ENCODE measurements at places on chromosomes 7 and 10. TPM values are rescaled to one million over a fixed set of nuclear protein-coding genes. Genes with fewer than 3 reads are reported as not detected.

DNA sequence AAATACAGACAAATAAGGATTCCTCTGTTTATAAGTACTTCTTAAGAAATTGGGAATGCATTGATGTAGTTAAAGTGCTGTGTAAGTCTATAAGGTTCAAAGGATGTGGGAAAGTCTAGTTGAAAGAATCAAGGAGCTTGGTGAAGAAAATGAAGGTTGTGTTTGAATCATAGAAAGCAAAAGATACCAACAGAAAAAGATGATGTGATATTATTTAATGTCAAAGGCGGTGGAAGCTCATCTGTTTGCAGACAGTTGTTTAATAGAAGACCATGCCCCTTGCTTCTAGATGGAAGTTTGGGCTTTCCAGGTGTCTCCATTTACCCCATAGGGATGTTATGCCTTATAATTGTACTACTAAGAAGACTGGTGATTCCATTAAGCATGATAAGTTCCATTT is 150.3 kb downstream of the CCSER2 start:
- H3K36me3 ChIP-seq, result no peaks in the 10 kb centered on the region
- H3K4me3 ChIP-seq, result no peak overlapping the region
- H3K4me1 ChIP-seq, result no peaks in the 10 kb centered on the region
- DNase-seq, result no peak

DNA sequence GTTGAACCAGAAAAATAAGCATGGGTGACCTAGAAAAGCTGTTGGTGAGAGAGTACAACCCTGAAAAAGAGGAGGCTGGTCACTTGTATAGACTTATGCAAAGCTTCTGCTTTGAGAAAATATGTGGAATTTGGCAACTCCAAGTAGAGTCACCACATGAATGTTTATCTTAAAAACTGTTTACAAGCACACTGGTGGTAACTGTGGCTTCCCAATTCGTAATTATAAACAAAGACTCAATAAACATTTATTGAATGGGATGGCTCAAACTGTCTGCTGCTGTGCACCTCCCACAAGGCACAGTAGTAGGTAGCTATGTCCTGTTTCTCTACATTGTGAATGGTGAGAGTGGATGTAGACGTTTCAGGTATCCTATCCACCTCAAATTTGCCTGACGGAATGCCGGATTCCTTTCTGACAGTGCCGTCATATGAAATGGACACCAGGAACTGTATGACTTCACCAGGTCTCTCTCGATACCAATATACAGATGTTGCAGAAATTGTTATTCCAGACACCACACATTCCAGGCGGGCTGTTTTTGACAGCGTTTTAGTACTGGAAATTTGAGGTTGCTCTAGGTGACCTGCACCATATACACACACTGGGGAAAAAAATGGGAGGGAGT is 43.4 kb upstream of the TARP start:
- no peak for DNase-seq
- no peaks in the 10 kb centered on the region for H3K27me3 ChIP-seq
- H3K36me3 ChIP-seq, result no peaks in the 10 kb centered on the region
- no peak overlapping the region for H3K27ac ChIP-seq
- H3K4me1 ChIP-seq, result no peaks in the 10 kb centered on the region
- H3K4me3 ChIP-seq, result no peak overlapping the region

DNA sequence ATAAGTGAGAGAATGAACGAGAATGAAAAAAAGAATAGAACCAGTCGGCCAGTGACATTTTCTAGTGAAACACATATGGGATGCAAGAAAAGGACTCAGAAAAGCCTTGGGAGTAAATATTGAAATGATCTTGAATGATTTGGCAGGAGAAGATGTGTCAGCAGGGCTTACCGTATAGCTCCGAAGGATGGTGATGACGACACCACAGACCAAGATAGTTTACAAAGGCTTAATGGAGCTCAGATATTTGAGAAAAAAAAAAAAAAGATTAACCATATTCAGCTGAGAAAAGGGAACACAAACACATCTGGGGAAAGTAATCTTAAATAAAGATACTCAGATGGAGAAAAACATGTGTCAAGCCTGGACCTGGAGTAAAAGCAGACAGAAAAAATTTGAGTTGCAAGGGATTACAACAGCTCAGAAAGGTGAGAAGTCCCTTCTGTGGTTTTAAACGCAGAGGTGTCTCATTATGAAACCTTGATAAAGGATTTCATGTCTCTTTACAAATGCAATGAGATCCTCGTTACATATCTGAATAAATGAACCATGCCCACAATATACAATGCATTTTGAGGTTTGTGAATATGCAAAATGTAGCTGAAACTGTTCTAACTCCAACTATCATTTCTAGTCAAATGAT is 36.0 kb downstream of the DNAJB9 start:
- H3K36me3 ChIP-seq, result no peaks in the 10 kb centered on the region
- no peak overlapping the region for H3K27ac ChIP-seq
- H3K4me3 ChIP-seq, result no peak overlapping the region
- H3K27me3 ChIP-seq, result no peaks in the 10 kb centered on the region
- H3K4me1 ChIP-seq, result no peaks in the 10 kb centered on the region

- H3K4me3 ChIP-seq, result no peak overlapping the region
- no peaks in the 10 kb centered on the region for H3K36me3 ChIP-seq
- peak; percentile 78 for DNase-seq
Observed at GRCh38 chr7:82740246-82740848, 296.8 kb upstream of the CACNA2D1 start.

Gene CLDN4
- not detected for total RNA-seq

Gene PHYH
- 22.2 TPM for total RNA-seq

Gene UPK3B
- not detected for total RNA-seq

GRCh38 chr7:128139406-128139805 is 101.7 kb upstream of the LEP start:
- H3K4me1 ChIP-seq, result peaks cover 3% of the 10 kb centered on the region
- H3K36me3 ChIP-seq, result no peaks in the 10 kb centered on the region
- H3K27ac ChIP-seq, result no peak overlapping the region
- no peak overlapping the region for H3K4me3 ChIP-seq
- peaks cover 77% of the 10 kb centered on the region for H3K27me3 ChIP-seq
- DNase-seq, result no peak

Gene C10orf105
- 0.39 TPM for total RNA-seq

DNA sequence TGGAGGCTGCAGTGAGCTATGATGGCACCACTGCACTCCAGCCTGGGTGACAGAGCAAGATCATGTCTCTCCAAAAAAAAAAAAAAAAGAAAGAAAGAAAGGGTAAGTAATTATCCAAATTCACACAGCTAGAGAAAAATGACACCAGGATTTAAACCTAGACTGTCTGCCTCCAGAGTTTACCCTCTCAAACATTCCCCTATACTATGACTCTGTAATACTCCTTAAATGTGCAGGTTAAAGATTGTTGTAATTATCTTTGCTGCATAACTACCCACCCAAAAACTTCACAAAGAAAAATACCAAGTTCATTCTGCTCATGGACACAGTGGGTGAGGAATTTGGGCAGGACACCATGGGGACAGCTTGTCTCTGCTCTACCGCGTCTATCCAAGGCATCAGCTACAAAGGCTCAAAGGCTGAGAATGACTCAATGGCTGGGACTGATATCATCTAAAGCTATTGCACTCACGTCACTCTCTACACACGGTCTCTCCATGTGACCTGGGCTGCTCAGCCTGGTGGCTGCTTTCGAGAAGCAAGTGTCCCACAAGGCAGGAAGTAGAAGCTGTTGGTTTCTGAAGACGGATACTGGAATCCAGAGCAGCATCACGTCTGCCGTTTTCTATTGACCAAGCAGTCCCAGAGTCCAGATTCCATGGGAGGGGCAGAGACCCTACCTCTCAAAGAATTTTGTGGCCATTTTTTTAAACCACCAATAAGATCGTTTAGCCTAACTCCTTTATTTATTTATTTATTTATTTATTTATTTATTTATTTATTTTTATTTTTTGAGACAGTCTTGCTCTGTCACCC is 185.7 kb upstream of the AUTS2 start:
- DNase-seq, result no peak
- no peak overlapping the region for H3K27ac ChIP-seq
- H3K36me3 ChIP-seq, result no peaks in the 10 kb centered on the region
- no peak overlapping the region for H3K4me3 ChIP-seq
- no peaks in the 10 kb centered on the region for H3K27me3 ChIP-seq
- no peaks in the 10 kb centered on the region for H3K4me1 ChIP-seq

GRCh38 chr10:90849956-90850749 is 7.7 kb downstream of the HTR7 start:
- DNase-seq, result no peak
- H3K36me3 ChIP-seq, result no peaks in the 10 kb centered on the region
- no peak overlapping the region for H3K27ac ChIP-seq
- peaks cover 8% of the 10 kb centered on the region for H3K27me3 ChIP-seq

DNA sequence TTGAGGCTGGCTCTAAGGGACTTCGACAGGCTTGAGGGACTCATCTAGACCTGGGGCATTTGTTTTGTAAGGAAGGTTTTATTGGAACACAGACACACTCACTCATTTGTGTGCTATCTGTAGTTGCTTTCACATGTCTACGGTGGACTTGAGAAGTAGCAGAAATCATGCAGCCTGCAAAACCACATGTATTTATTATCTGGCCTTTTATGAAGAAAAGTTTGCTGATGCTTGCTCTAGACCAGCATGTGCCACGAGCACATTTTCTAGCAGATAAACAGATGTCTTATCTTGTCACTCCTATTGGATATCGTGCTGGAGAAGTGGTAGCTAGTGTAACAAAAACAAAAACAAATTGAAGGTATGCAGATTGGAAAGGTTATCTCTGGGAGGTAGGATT is 9.8 kb downstream of the UPP1 start:
- H3K4me1 ChIP-seq, result no peaks in the 10 kb centered on the region
- no peaks in the 10 kb centered on the region for H3K36me3 ChIP-seq
- no peak for DNase-seq
- H3K27me3 ChIP-seq, result no peaks in the 10 kb centered on the region
- H3K4me3 ChIP-seq, result no peak overlapping the region

GRCh38 chr7:27064661-27065060 is 31.1 kb downstream of the HOXA1 start:
- no peaks in the 10 kb centered on the region for H3K36me3 ChIP-seq
- H3K4me1 ChIP-seq, result no peaks in the 10 kb centered on the region
- H3K27me3 ChIP-seq, result peaks cover 5% of the 10 kb centered on the region
- H3K4me3 ChIP-seq, result no peak overlapping the region
- no peak overlapping the region for H3K27ac ChIP-seq
- no peak for DNase-seq

- no peaks in the 10 kb centered on the region for H3K36me3 ChIP-seq
- peak overlapping the region; percentile 84 for H3K27ac ChIP-seq
- H3K4me3 ChIP-seq, result no peak overlapping the region
- peaks cover 22% of the 10 kb centered on the region for H3K4me1 ChIP-seq
- no peaks in the 10 kb centered on the region for H3K27me3 ChIP-seq
- DNase-seq, result no peak
Observed at GRCh38 chr7:80334908-80335307, 177.0 kb downstream of the GNAT3 start.

Gene SLC18A2
- 1.6 TPM for total RNA-seq

Gene TMEM176B
- 0.54 TPM for total RNA-seq

GRCh38 chr7:112156412-112156811 is 49.8 kb downstream of the DOCK4 start:
- peaks cover 17% of the 10 kb centered on the region for H3K4me1 ChIP-seq
- H3K4me3 ChIP-seq, result no peak overlapping the region
- no peaks in the 10 kb centered on the region for H3K36me3 ChIP-seq
- no peaks in the 10 kb centered on the region for H3K27me3 ChIP-seq

Gene PSD
- 0.09 TPM for total RNA-seq

DNA sequence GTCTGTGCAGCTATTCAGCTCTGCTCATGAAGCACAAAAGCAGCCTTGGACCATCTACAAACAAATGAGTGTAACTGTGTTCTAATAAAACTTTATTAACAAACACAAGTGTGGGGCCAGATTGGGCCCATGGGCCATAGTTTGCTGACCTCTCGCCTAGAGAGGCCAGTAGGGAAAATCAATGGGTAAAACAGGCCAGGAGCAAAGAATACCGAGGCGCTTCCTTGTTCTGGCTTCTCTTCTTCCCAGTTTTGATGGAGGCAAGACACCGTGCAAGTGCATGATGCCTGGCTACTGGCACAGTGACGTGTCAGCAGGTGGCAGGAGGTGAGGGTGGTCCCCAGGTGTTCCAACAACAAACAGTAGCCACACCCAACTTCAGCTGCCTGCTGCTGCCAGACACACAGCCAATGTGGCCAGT is 94.3 kb upstream of the SDK1 start:
- H3K4me3 ChIP-seq, result no peak overlapping the region
- no peaks in the 10 kb centered on the region for H3K27me3 ChIP-seq
- no peaks in the 10 kb centered on the region for H3K4me1 ChIP-seq
- H3K36me3 ChIP-seq, result no peaks in the 10 kb centered on the region
- DNase-seq, result no peak

- no peak for DNase-seq
- H3K27me3 ChIP-seq, result no peaks in the 10 kb centered on the region
- H3K4me1 ChIP-seq, result peaks cover 17% of the 10 kb centered on the region
- H3K27ac ChIP-seq, result no peak overlapping the region
Observed at GRCh38 chr7:134051020-134051419, 76.1 kb upstream of the LRGUK start.

GRCh38 chr7:26629696-26630095 is 234.7 kb downstream of the SKAP2 start:
- H3K4me3 ChIP-seq, result no peak overlapping the region
- no peaks in the 10 kb centered on the region for H3K36me3 ChIP-seq
- H3K27ac ChIP-seq, result no peak overlapping the region
- no peaks in the 10 kb centered on the region for H3K27me3 ChIP-seq

Gene CHST15
- 0.59 TPM for total RNA-seq

- H3K36me3 ChIP-seq, result no peaks in the 10 kb centered on the region
- peak; percentile 44 for DNase-seq
- H3K4me3 ChIP-seq, result no peak overlapping the region
- H3K27ac ChIP-seq, result no peak overlapping the region
- no peaks in the 10 kb centered on the region for H3K27me3 ChIP-seq
Observed at GRCh38 chr10:114110174-114110972, 63.6 kb downstream of the CCDC186 start.

GRCh38 chr7:117338020-117338419 is 15.2 kb upstream of the WNT2 start:
- H3K4me3 ChIP-seq, result no peak overlapping the region
- H3K27ac ChIP-seq, result no peak overlapping the region
- H3K27me3 ChIP-seq, result no peaks in the 10 kb centered on the region
- H3K4me1 ChIP-seq, result no peaks in the 10 kb centered on the region

GRCh38 chr10:14543046-14543903 is 212.6 kb upstream of the FRMD4A start:
- no peak overlapping the region for H3K4me3 ChIP-seq
- H3K4me1 ChIP-seq, result peaks cover 14% of the 10 kb centered on the region
- no peak overlapping the region for H3K27ac ChIP-seq
- no peaks in the 10 kb centered on the region for H3K27me3 ChIP-seq

Gene RNF32
- 3.0 TPM for total RNA-seq

Measured in neural progenitor cell (in vitro differentiated cells).